ENCODE measurements at places on chromosomes 6 and 20.

DNA sequence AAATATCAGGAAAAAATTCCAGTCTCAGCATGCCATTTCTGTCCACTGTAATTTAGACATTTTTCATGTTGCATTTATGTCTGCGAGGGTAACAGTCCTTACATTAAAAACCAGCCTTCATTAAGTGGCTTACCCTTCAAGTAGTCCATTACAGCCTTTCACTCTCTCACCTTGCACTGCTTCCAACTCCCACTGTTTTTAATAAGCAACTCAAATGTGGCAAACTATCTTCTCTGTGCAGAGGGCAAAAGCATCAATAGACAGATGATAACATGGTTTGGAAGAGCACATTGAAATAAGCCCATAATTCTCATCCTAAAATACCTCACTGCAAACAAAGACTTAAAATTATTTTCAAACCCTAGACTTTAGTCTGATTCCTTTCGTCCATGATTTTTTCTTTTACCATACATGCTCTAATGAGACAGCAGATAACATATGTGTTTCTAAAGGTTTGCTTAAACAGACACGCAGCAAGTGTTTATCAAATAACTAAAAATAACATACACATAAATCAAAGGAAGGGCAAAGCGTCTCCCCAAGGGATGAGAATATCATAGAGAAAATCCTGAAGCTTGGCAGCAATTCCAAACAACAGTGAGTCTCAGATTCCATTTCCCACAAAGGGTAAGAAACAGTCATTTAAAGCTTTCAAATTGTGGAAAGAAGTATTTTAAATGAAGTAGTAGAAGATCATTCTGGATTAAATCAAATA lies 130.4 kb downstream of the PTPRK start:
- no peak for DNase-seq

GRCh38 chr6:14748679-14749078 lies 497.2 kb upstream of the JARID2 start:
- no peak for DNase-seq

GRCh38 chr6:88238901-88239300 lies 72.8 kb upstream of the CNR1 start:
- no peak for DNase-seq

- DNase-seq = no peak
Observed at GRCh38 chr6:115441651-115442050, 619.0 kb downstream of the FRK start.

DNA sequence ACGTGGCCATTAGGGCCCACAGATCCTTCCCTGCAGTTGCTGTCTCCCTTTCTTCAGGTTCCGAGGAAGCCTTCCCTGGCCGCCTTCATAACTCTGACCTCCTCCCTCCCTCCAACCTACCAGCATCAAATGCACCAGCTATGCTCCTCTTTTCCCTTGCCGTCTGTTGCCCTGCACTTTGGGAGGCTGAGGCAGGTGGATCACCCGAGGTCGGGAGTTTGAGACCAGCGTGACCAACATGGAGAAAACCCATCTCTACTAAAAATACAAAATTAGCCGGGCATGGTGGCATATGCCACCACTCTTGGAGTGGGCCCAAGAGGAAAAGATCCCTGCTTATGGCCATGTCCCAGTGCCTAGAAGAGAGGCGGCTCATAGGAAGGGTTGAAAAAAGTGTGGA lies 31.8 kb downstream of the RNASET2 start:
- DNase-seq = no peak

All from right cardiac atrium (tissue), 5 donors.